Fibroblast of lung (primary cell): ENCODE measurements at places on chromosomes 7 and 10. TPM values are rescaled to one million over a fixed set of nuclear protein-coding genes. Genes with fewer than 3 reads are reported as not detected.

- DNase-seq: no peak
Measured at GRCh38 chr10:25912866-25913265, 21.2 kb upstream of the MYO3A start.

Gene WNT8B
- not detected in 2 replicates for polyA plus RNA-seq

- DNase-seq: no peak
Measured at GRCh38 chr10:84607044-84607443, 278.7 kb downstream of the CCSER2 start.

Gene SPACDR
- 0.25 and 0.60 TPM in 2 replicates for polyA plus RNA-seq

Gene C10orf67
- 0.09 and 0.16 TPM in 2 replicates for polyA plus RNA-seq

- no peak for DNase-seq
Measured at GRCh38 chr7:118777308-118777707, 552.8 kb downstream of the ANKRD7 start.

Gene MRPL32
- 54.4 and 58.0 TPM in 2 replicates for polyA plus RNA-seq

Gene TUBB8
- not detected in 2 replicates for polyA plus RNA-seq

Gene FKBP6
- polyA plus RNA-seq: not detected in 2 replicates

Gene SFXN3
- polyA plus RNA-seq: 79.3 and 90.9 TPM in 2 replicates

- DNase-seq: no peak
Measured at GRCh38 chr7:18191341-18191740, 163.7 kb upstream of the PRPS1L1 start.

DNA sequence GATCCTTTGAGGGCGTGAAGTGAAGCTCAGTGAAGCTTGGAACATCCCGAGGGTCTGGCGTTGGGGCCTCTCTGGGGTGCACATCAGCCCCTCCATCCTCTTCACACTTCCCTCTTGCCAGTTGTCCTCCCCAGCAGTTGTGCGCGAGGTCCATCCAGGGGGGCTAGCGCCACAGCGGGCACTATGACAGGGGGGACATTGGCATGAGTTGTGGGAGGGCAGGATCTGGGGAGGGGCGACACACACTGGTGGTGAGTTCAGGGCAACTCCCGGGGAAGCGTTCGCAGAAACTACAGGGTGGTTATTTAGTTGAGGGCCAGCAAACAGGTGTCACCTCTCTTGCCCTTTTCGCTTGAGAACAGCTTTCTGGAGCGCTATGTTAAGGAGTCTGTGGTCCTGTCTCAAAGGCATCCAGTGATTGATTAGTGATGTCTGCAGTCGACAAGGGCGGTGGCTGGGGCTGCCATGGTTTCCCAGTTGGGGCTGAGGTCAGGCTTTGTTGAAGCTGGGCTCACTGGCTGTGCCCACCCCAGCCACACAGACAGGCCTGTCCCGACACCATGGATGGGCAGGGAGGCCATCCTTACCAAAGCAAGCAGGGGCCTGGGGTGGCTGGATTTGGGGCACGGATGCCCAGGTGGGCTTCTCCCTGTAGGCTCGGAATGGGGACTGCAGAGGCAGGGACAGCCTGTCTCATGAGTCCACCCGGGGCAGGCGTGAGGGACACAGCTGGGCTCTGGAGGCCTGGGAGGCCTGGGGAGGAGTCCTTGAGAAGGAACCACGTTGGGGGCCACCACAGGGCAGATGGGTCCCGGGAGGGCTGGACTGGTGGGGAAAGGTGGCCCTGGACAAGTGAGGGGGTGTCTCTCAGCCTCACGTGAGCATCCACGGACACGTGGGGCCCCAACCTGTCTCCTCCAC lies 59.4 kb downstream of the UNCX start:
- no peak for DNase-seq

DNA sequence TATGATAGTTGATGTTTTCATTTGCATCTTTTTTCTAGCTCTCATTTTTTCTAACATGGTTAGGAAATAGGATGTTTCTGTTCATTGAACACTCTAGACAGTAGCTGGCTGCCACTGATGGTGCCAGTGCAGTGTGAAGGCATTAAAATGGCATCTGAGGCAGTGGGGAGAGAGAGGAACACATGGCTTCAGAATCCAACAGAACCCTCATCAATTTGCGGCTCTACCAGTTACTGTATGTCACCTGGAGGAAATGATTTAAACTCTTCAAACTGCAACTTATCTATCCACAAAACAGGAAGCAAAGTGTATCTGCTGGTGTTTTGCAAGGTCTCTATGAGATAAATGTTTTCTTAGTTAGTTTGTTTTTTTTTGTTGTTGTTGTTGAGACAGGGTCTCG lies 305.2 kb upstream of the PRKCQ start:
- DNase-seq: no peak

DNA sequence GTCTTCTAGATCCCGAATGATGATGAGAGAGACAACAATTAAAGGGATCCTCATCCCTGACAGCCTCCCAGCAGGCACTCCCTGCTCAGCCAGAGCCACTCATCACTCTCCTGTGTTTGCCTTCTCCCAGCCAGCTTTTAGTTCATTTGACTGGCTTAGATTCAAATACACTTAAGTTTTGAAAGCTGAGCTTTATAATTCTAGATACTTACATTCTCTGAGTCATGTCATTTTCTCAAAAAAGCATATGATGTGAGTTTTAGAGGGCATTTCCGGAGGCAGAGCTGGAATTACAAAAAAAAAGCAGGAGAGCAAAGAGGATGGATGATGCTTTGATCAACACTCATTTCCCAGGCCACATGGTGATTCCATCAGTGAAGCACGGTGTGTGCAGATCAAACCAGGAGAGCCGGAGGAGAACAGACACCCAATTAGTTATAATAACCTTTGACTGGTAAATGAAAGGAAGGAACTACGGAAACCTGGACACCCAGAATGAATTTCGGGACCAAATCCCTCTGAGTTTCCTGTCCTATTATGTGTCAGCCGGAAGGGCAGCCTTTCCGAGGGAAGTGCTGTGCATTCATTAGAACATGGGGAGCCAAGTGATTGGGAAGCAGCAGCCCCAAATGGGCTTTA lies 81.5 kb upstream of the HPS1 start:
- peak; percentile 23 for DNase-seq

Gene CTTNBP2
- 12.0 and 15.7 TPM in 2 replicates for polyA plus RNA-seq

GRCh38 chr7:47576866-47577306 lies 5.0 kb downstream of the TNS3 start:
- DNase-seq: no peak

DNA sequence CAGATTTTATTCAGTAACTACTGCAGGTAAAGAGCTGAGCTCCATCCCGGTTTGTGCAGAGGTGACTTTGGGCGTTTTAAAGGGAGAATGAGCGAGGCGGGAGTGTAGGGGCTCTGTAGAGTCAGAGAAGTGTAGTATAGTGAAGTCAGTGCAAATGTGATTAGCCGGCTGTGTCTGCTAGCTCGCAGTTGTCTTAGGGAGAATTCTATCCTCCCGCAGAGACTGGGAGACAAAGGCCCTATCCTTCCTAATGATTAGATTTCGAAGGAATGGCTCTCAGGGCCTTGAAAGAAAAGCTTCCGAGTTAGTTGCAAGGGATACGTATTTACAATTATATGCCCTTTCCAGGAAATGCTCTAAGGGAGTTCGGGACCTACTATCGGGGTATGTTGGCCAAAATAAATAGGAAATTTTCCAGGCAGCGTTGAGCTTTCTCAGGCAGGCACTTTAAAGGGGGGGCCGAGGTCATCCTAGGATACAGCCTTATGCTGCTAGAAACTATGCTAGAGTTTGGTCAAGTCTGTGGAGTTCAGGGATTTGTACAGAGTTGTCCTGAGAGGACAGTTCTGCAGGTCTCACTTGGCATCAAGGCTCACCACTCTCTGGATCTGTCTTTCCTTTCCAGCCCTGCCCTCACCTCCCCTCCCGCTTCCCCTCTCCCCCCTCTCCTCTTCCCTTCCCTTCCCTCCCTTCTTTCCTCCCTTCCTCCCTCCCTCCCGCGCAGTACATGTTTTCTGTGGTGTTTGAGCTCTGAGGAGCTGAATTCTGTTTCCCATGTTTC lies 825 bp downstream of the MRPL32 start:
- DNase-seq: peak; percentile 41

Gene NEBL
- polyA plus RNA-seq: 0.11 and 0.20 TPM in 2 replicates

- no peak for DNase-seq
Measured at GRCh38 chr10:103512591-103513379, 19.3 kb downstream of the NEURL1 start.

DNA sequence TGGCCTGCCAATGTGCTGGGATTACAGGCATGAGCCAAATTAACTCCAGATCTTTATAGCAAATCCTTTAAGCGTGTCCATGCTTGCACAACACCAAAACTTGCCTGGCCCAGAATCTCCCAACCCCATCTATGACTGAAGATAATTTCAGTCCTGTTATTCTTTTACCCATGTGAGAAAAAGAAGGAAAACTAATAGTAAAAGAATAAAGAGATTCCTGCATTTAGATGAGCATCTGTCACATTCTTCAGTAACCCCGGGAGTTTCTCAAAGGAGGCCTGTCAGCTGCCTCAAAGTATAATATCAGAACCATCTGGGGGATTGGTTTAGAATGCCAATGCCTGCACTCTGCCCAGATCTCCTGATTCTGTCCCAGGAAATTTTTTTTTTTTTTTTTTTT lies 158.1 kb upstream of the KMT2E start:
- no peak for DNase-seq

Gene TCF7L2
- polyA plus RNA-seq: 3.4 and 4.7 TPM in 2 replicates

DNA sequence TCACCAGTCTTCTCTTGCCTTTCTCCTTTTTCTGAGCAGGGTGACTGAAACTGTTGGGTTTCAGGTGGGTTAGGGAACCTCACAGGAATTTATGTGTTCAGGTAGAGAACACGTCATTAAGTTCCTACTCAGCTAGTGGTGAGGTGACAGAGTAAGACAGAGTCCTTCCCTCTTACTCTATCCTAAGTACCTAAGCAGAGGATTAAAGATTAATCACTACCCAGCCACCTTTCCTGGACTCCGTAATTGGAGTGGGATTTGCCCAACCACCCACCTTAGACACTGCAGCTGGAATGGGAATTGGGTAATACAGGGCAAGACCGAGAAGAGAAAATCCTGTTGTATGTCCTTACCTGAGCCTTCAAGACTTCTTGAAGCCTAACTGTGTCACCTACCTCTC lies 158.1 kb downstream of the LRRC4 start:
- DNase-seq: no peak

Gene SEPHS1
- polyA plus RNA-seq: 50.6 and 57.8 TPM in 2 replicates

GRCh38 chr7:73391396-73391795 lies 42.2 kb upstream of the FZD9 start:
- DNase-seq: no peak

- DNase-seq: no peak
Measured at GRCh38 chr10:78504181-78504580, 470.5 kb downstream of the RPS24 start.
